ENCODE measurements at places on chromosomes 1 and 21.

DNA sequence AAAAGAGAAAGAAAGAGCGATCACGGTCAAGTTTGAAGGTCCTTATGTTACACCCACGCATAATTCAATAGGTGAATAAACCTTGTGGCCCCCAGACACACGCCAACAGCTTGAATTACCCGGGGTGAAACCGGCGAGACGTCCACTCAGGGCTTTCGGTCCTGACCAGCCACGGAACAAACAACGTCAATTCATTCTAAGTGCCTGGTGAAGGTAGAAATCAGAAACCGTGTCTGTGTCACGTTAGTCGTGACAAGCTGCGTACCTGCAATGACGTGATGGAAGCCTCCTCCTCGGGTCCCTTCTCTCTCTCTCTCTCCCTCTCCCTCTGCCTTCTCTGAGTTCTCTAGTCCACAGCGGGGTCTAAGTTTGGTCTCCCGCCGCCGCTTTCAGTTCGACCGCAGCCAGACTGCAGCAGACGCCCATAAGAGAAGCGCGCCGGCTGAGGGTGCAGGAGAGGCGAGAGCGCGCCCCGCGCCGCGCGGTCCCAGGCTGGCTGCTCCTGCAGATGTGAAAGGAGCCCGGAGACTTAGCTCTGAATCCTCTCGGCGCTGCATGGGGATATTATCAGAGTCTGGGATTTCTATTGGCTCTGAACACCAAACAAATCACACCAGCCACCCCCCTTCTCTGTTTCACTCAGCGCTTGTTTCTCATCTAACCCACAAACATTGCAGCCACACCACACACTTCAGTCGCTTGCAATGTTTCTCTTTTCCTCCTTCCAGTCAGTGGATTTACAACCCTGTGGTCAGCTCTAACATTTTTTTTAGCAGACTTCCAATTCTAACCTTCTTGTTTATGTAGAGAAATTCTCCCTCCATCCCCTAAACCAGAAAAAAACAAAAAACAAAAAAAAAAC is at the start of gene GREM2:
Gene GREM2 (minus strand): TSS at position 537 of the 862 bp plus-strand sequence. CDS start 118,680 bp downstream, outside the sequence.
- no peak for DNase-seq

DNA sequence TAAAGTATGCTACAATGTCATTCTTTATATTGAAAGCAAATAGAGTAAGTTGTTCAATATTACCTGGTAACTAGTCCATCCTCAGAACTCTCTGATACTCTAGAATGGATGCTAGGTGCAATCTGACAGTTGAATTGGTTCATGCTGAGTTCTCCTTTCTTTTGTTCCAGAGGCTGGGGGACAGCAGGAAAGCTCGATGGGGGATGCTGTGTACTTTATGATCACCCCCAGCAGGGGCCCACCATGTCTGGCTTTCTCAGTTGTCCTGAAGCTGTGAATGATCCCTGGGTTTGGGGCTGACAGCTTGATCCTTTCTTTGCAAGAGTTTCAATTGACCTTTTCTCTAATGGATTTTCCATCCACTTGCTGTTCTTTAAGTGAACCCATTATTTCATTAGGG is 22.5 kb downstream of the FMN2 start:
- no peak for DNase-seq

GRCh38 chr1:157704878-157705277 is 4.3 kb upstream of the FCRL3 start:
- DNase-seq, result no peak

GRCh38 chr1:28286111-28286510 is 26.8 kb downstream of the SESN2 start:
- no peak for DNase-seq

DNA sequence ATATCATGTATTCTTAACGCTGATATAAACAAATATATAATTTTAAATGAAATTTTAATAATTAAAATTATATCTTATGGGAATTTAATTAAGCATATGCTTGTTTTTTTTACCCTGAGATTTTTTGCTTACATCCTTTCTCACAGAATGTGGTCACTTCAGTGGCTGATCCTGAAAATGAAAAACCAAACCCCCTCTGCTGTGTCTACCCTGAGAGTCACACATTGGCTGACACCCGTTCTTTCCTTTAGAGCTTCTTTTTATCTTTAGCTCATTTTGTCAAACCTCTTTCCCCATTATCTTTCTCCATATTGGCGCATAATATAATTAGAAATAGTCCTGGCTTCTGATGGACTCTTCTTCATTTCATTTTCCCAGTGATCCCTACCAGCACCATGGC is 10.8 kb upstream of the CACYBP start:
- no peak for DNase-seq

DNA sequence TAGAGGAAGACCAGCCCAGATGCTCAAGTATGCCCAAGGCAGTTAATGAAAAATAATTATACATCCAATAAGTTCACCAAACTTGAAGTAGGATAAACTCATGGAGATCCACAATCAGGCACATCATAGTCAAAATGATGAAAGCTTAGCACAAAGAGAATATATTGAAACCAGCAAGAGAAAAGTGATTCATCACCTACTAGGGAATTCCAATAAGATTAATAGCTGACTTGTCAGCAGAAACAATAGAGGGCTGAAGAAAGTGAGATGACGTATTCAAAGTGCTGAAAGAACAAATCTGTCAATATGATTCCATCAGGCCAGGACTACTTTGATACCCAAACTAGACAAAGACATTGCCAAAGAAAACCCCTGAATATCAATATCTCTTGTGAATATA is 251.7 kb upstream of the BEND5 start:
- no peak for DNase-seq

GRCh38 chr1:162230517-162230916 is 146.1 kb downstream of the SPATA46 start:
- no peak for DNase-seq

GRCh38 chr1:113394043-113394862 is 3.9 kb downstream of the MAGI3 start:
- no peak for DNase-seq

GRCh38 chr1:36689992-36690391 is 207.3 kb upstream of the CSF3R start:
- no peak for DNase-seq

- DNase-seq, result no peak
These were observed 95.5 kb downstream of the ZFYVE9 start for GRCh38 chr1:52237430-52237829.

GRCh38 chr1:29833581-29833980 is 597.3 kb downstream of the PTPRU start:
- DNase-seq, result no peak

GRCh38 chr21:42298237-42298636 is 17.0 kb downstream of the TFF3 start:
- DNase-seq, result no peak

DNA sequence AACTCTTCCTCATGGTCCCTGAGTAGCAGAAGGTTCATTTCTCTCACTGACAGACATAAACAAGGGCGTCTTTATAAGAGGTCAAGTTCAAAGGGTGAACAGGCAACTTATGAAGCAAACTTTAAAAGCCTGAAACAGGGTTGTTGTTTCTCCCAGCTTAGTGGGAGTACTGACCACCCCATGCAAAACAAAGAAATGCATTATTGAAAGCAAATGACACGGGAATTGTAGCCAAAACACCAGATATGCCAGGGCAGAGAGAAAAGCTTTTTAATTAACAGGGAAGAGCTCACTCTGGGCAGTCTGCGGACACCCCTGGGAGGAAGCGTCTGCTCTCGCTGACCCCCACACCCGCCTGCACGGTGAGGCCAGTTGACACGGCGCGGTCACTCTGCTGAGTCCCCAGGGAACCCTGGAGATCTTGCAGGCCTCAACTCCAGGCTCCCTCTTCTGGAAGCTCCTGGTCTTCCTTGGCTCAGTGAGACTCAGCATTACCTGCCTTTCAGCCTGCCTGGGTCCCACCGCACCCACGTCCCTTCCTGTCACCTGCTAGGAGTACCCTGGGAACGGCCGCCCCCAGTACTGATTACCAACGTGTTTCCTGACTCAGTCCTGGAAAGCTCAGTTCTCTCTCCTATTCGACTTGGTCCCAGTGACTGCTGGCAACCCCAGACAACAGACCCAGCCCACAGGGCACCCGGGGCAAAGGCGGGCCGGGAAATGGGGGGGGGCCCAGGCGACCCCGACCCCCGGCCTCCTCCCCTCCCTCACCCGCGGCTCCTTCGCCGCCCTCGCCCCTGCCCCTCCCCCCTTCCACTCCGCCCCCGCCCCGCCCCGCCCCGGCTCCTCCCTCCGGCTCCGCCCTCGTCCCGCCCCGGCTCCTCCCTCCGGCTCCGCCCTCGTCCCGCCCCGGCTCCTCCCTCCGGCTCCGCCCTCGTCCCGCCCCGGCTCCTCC is 972 bp downstream of the CFAP410 start:
- DNase-seq, result peak; percentile 57

Data from tibial nerve (tissue), 4 donors.